ENCODE measurements at places on chromosomes 5 and 9.

DNA sequence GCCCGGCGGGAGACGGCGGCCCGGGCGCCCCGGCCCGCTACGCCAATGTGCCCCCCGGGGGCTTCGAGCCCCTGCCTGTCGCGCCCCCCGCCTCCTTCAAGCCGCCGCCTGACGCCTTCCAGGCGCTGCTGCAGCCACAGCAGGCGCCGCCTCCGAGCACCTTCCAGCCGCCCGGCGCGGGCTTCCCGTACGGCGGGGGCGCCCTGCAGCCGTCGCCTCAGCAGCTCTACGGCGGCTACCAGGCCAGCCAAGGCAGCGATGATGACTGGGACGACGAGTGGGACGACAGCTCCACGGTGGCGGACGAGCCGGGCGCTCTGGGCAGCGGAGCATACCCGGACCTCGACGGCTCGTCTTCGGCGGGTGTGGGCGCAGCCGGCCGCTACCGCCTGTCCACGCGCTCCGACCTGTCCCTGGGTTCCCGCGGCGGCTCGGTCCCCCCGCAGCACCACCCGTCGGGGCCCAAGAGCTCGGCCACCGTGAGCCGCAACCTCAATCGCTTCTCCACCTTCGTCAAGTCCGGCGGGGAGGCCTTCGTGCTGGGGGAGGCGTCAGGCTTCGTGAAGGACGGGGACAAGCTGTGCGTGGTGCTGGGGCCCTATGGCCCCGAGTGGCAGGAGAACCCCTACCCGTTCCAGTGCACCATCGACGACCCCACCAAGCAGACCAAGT is 723 bp downstream of the SNX18 start:
- no peak for DNase-seq

GRCh38 chr9:79883073-79883645 is 311.4 kb downstream of the TLE4 start:
- no peak for DNase-seq

DNA sequence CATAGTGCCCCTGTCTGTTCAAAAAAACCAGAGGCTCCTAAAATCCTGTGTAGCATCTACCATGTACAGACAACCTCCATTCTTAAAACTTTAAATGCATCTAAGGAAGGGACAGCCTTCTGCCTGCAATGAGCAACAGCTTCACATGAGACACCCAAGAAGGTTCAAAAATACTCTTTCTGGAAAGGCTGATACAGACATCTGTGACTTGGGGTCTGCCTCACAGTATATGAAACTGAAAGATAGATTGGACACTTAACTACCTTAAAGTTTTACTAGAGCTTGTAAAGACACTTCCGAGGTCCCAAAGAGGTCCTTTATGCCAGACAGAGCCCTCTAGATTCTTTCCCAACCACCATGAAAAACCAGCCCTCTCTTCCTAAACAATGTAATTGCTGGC is 28.2 kb upstream of the CATSPER3 start:
- no peak for DNase-seq

DNA sequence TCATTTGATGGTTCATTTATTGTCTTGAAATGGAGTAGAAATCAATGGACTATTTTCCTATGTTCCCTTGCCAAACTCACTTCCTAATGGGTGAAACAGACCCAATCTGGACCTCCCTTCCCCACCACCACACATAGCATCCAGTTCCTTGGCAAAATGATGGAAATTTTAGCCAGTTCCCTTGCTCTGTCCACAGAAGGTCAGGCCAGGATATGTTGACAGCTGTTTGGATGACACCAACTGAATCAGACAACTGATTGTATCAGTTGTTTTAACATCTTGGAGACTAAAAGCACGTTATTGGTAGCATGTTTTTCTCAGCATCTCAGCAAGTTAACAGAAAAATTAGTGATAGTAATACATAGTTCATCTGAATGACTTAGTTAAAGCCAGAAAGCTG is 534.8 kb downstream of the PSAT1 start:
- DNase-seq = no peak

GRCh38 chr9:96236854-96237550 is 65.0 kb downstream of the HSD17B3 start:
- DNase-seq = no peak

GRCh38 chr5:34037726-34038125 is 5.3 kb downstream of the C1QTNF3 start:
- DNase-seq = no peak

DNA sequence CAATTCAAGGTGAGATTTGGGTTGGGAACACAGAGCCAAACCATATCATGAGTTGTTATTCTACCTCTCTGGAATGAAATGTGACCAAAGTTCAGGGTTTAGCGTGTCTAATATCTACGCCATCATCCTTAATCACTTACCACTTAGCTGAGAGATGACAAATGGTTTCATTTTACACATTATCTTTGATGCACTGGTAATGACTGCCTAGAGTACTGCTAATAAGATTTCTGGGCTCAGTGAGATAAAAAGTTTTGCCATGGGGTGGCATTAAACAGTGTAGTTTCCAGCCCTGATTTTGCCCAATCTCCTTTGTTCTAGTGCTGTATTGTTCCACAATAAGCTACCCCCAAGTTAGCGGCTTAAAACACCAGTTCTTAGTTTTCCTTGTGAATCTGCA is 367.2 kb downstream of the MLLT3 start:
- DNase-seq = no peak

DNA sequence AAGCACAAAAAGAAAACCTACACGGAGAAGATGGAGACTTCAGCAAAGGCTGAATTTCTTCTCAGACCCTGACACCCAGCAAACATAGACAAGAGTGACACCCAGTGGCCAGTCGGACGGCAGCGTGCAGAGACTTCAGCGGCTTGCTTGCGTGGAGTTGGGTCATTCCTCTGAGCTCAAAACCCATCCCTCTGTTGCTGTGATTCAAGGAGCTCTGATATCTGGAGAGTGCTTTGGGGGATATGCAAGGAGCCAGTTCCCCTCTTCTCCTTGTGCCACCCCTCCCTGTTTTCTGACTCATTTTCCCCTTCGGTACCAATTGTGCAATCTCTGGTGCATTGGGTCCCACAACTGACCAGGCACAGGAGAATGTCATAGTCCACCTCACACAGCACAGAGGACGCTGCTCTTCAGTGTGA is 27.5 kb downstream of the SH3TC2 start:
- DNase-seq = peak; percentile 60

DNA sequence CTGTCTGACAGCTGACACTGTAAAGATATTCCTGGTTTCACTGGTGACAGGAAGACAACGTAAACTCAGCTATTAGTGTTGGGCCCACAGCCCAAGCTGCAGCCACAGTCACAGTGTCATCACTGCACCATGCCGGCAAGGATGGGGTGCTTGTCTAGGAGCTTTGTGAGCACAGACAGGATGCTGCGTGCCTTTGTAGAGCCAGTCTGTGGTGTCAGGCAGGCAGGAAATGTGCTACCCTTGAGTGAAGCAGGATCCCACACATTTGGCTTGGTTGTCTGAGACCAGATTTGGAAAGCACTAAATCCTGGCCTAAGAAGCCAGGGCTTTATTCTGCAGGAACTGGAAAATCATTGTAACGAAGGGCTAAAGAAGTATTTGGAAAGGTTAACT is 121.6 kb upstream of the ADAMTS16 start:
- no peak for DNase-seq

- no peak for DNase-seq
Observed at GRCh38 chr9:95512709-95513095, 4.1 kb downstream of the PTCH1 start.

DNA sequence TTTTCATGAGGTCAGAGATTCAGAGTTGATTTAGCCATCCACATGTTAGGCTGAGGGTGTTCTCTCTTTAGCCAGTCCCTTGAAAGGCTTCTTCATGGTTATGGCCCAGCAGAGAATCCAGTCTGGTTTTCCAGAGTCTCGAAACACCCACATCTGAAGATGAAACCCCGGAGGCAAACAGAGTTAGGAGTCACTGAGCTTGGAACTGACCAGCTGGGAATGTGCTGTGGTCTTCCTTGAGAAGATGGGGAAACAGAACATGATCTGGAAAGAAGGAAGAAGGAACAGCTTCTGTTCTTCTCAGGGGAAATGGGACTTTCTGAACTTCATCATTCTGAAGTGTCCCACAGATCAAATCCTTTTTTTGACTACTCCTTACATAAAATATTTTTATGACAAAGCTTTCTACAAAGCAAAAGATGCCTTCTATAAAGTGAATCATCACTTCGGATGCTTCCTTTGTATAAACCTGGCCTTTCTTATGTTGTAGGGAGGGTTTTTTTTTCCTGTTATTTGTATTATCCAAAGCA is 45.4 kb downstream of the ZNF618 start:
- no peak for DNase-seq

DNA sequence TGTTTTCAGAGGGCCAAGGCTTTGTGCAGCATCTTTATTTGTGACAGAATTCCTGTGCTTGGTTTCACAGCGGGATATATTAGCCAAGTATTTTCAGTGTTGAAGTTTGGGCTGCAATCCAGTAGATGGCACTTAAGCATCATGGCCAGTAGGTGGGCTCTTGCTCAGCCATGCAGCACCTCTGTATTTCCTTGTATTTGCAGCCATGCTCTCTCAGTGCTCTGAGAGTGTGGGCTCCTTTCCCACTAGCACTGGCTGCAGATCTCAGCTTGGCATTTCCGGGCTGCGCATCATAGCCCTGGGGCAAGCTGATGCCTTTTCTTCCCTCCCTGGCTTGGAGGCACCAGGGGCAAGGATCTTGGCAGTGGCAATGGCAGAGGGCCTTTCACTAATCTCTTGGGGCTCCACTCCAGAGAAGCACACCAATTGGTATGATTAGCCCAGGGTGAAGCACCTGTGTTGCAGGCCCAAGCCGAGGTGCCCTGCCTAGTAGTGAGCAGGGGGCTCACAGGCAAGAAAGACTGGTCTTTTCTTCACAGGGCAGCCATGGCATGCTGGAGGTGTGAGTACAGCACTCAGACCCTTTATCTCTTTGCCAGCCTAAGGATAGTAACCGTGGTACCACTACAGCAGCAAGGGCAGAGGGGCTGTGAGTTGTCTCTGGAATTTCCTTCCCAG is 48.3 kb downstream of the SLCO6A1 start:
- no peak for DNase-seq

- DNase-seq = no peak
Observed at GRCh38 chr9:90365666-90366065, 277.0 kb downstream of the DIRAS2 start.

- no peak for DNase-seq
Observed at GRCh38 chr9:87035879-87036278, 88.6 kb upstream of the GAS1 start.

GRCh38 chr9:131616983-131617604 is 71.8 kb downstream of the PRRT1B start:
- no peak for DNase-seq

- no peak for DNase-seq
Observed at GRCh38 chr5:157593052-157593757, 17.6 kb upstream of the ADAM19 start.
